ENCODE measurements at places on chromosomes 2 and 18.

DNA sequence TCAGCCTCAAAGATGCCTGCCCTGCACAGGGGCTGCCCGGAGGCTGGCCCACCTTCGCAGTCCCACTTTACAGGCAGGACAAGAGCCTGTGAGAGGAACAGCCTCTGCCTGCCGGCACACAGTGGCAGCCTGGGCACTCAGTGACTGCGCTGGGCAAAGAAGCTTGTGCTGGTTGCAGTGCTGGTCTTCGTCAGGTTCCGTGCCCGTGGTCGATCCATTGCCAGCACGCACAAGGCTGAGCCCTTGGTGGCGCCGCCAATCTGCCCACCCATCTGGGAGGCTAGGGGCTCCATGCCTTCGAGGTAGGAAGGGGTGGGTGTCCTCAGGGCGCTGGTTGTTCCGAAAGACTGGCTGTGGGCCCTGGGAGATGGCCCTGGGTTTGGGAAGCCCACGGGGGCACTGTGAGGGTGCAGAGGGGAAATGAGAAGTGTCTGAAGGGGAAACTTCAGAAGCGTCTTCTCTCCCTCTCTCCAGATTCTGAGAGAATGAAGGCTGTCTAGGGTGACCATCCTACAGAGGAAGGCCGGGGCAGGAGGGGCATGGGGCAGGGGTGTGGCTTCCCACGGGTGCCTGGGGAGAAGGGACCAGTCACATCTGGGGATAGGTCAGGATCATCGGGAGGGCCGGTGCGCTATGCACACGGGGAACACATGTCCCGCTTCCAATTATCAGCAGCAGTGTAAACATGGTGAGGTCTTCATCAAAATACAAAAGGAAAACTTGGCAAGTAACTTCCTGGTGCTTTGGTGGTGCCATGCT is 49.1 kb upstream of the HS6ST1 start:
- DNase-seq: no peak
- H3K27ac ChIP-seq: no peak overlapping the region
- H3K27me3 ChIP-seq: peaks cover 1% of the 10 kb centered on the region

GRCh38 chr2:142871396-142871795 is 6.1 kb upstream of the KYNU start:
- no peaks in the 10 kb centered on the region for H3K27me3 ChIP-seq
- no peak overlapping the region for H3K27ac ChIP-seq
- DNase-seq: no peak
- H3K4me3 ChIP-seq: no peak overlapping the region
- no peaks in the 10 kb centered on the region for H3K36me3 ChIP-seq

DNA sequence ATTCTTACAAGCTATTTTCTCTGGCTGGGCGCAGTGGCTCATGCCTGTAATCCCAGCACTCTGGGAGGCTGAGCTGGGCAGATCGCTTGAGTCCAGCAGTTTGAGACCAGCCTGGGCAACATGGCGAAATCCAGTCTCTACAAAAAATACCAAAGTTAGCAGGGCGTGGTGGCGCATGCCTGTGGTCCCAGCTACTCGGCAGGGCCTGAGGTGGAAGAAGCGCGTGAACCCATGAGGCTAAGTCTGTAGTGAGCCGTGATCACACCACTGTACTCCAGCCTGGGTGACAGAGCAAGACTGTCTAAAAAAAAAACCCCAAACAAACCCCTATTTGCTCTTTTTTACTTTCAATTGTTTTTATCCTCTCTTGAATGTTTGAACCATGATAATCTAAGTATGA is 37.0 kb downstream of the PPP4R1 start:
- peaks cover 17% of the 10 kb centered on the region for H3K36me3 ChIP-seq
- H3K4me1 ChIP-seq: peaks cover 8% of the 10 kb centered on the region
- no peak overlapping the region for H3K4me3 ChIP-seq
- peak overlapping the region; percentile 52 for H3K27ac ChIP-seq
- H3K27me3 ChIP-seq: peaks cover 3% of the 10 kb centered on the region

GRCh38 chr2:118122594-118123281 is 34.5 kb downstream of the INSIG2 start:
- H3K27me3 ChIP-seq: no peaks in the 10 kb centered on the region
- H3K4me1 ChIP-seq: peaks cover 23% of the 10 kb centered on the region
- H3K27ac ChIP-seq: no peak overlapping the region
- H3K36me3 ChIP-seq: no peaks in the 10 kb centered on the region
- no peak for DNase-seq
- no peak overlapping the region for H3K4me3 ChIP-seq
